Suppressor macrophage (primary cell): ENCODE measurements at places on chromosomes 4 and X.

- peak; percentile 7 for DNase-seq
Observed at GRCh38 chr4:147581606-147582350, 35.4 kb upstream of the TMEM184C start.

GRCh38 chrX:1322393-1322792 lies 14.2 kb upstream of the IL3RA start:
- DNase-seq: peak; percentile 63

- DNase-seq: no peak
Observed at GRCh38 chrX:107978071-107978470, 4.1 kb downstream of the TEX13B start.

- no peak for DNase-seq
Observed at GRCh38 chr4:110195561-110196205, 2.7 kb downstream of the ELOVL6 start.

DNA sequence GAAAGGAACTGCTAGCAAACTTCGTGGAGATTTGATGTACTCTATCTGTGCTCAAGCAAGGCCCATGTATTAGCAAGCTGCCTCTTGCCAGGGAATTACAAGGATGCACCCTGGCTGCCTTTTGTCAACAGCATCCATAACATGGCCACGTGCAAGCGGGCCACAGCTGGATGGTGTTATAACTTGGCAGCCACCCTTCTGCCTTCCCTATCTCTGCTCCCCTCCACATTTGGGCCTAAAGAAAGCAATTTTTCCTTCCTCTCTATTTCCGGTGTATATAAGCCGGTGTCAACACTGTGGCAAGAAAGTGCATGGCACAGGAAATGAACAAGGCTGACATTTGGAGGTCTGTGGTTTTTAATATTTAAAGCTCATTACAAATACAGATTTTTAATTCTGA lies 94.8 kb downstream of the CLNK start:
- no peak for DNase-seq

DNA sequence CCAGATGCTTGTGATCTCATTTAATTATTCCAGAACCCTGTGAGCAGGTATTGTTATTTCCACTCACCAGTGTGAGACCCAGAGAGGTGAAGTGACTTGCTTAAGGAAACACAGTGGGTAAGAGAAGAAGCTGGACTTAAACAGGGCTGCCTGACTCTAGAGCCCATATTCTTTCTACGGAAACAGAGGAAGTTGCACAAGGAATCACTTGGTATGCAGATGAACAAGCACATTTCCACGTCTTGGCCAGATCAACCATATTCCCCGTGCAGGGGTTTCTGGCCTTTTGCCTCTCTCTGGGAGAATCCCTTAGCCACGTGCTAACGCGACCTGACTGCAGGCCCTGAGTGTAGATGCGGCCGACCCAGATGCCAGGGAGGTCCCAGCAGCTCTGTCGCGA lies 195.5 kb upstream of the ATP6AP2 start:
- DNase-seq: peak; percentile 25

- DNase-seq: no peak
Observed at GRCh38 chr4:78525559-78525958, 26.0 kb upstream of the ANXA3 start.

DNA sequence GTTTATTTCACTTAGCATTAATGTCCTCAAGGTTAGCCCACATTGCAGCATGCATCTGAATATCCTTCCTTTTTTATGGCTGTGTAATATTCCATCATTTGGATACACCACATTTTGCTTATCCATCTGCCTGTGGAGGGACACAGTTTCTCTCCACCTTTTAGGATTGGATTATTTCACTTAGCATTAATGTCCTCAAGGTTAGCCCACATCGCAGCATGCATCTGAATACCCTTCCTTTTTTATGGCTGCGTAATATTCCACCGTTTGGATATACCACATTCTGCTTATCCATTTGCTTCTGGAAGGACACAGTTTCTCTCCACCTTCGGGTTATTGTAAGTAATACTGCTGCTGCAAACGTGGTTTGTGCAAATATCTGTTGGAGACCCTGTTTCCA lies 110.0 kb downstream of the DHRSX start:
- no peak for DNase-seq

DNA sequence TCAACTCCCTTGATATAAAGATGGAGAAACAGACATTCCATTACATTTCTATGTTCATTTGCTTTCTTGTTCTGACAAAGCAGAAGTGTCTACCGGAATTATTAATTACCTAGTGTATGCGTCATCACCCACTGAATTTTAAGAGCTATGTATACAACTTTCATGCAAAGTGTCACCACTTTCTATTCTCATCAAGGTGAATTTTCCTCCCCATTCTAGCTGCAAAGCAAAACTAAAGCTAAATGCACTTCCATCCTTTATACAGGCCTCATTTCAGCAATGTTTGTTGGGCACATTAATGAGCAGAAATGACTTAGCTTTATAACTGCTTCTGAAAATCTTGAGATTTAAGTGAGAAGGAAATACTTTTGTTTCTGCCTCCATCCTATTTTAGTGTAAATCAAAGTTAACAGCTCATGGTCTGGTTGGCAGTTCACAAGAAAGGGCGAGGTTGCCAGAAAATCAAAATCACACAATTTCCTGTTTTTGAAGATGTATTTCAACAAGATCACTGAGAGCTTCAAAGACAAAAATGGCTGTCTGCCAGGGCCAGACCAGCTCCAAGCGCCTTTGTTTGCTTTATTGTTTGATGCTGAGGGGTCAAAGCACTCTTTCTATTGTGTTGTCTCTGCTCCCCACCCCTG lies 7.2 kb upstream of the FAM9C start:
- peak; percentile 47 for DNase-seq

- no peak for DNase-seq
Observed at GRCh38 chr4:148355442-148356123, 86.6 kb downstream of the NR3C2 start.

- no peak for DNase-seq
Observed at GRCh38 chrX:119833905-119834304, 18.9 kb downstream of the UPF3B start.

DNA sequence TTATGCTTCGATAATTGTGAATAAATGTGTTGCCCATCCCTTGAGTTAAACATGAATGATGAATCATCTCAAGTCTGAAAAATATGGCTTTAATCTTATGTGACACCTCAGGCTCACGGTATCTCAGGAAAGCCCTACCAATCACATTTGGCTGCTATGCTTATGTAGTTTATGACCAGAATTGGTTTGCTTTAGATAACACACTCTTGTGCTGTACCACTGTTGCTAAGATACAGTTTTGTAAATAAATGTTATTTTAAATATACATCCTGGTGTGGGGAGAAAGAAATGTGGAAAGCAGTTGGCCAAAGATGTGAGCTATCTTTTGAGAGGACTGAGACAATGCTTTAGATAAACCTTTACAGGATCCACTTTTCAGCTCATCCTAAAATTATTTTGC lies 63.2 kb downstream of the NPY1R start:
- no peak for DNase-seq

GRCh38 chrX:716136-716535 lies 85.5 kb downstream of the SHOX start:
- DNase-seq: no peak

- DNase-seq: no peak
Observed at GRCh38 chr4:107751670-107752069, 31.6 kb upstream of the PAPSS1 start.

DNA sequence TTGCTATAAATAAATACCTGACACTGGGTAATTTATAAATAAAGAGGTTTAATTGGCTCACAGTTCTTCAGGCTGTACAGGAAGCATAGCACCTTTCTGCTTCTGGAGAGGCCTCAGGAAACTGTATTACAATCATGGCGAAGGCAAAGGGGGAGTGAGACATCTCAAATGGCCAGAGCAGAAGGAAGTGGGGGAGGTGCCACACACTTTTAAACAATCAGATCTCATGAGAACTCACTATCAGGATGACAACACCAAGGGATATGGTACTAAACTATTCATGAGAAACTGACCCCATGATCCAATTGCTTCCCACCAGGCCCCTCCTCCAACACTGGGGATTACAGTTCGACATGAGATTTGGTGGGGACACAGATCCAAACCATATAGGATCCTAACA lies 11.7 kb upstream of the TCEAL9 start:
- DNase-seq: no peak

GRCh38 chrX:1918780-1919179 lies 303.9 kb downstream of the ASMT start:
- no peak for DNase-seq

GRCh38 chr4:67929426-67929825 lies 33.9 kb downstream of the TMPRSS11A start:
- DNase-seq: no peak

DNA sequence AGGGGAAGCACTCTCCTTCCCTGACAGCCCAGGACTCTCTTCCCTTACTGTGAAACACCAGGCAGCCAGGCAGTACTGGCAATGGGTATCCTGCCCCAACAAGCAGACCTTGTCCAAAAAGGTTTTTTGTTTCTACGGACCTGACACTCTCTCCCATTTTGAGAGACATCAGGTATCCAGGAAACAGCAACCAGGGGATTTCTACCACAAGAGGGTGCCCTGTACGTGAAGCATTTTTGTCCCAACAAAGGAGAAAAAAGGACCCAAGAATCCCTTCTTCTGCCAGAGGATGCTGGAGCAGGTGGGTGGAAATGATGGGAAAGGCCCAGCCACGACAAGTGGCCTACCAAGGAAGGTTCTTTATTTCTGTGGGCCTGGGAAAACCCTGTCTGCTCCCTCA lies 65.7 kb upstream of the FGF13 start:
- no peak for DNase-seq

- DNase-seq: no peak
Observed at GRCh38 chr4:71125137-71125536, 131.7 kb downstream of the DCK start.
